ENCODE measurements at places on chromosomes 2 and 18. TPM values are rescaled to one million over a fixed set of nuclear protein-coding genes. Genes with fewer than 3 reads are reported as not detected.

DNA sequence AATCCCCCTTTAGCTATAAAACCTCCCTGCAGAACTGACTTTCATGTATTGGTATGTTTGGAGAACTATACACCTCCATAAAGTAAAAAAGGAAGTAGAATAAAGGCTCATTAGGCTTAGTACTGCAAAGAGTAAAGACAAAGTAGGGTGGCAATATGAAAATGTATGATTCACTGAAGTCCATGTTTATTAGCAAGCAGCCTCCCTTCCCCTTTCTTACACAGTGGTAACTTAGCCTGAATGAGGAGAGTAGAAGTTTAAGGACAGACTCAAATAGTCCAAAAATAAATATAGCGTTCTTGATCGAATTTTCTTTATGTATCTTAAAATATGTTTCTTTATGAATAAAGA, 1.5 kb downstream of the ZNF804A start:
- DNase-seq = no peak

DNA sequence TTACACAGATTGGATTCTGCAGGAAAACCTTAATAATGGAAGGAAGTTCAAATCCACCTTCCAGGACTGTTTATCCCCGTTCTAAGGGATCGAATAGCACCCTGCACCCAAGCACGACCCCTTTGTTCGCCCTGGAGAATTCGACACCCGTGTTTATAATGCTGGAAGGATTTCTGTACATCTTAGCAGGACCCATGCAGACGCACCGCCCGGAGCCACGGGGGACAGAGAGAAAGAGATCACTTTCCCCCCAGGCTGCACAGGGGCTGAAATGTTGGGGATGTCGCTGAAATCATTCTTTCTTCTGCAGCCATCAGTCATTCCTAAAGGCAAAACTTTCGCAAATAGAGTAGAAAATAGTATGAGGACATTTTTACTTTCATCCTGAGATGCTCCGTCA, 238.7 kb upstream of the SALL3 start:
- DNase-seq = no peak

DNA sequence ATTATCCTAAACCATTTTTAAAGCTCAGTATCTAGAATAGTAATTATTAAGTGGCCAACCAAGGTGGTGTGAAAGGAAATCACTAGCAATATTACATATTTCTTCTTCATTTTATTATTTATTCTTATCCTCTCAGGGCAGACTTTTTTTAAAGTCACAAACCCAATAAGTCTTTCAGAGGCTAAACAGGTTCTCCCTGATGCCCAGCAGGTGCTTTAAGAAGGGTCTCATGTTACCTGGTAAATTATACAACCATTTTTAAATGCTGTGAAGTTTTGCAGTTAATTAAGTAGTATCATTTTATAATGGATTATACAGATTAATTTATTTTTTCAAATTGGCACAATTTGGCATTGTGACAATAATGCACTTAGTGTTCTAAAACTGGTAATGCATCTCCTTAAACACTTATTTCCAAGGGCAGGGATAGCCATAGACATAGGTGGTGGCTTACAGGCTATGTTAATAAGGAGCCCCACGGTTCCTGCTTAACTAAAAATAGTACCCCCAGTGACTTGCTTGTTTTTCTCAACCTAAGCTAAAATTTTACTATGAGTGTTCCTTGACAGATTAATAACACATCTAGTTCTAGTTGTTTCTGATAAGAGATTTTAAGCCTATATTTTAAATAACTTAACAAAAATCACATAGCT, 67.0 kb downstream of the PMS1 start:
- DNase-seq = no peak

TFCP2L1 gene
- 0.28 TPM for total RNA-seq

DNA sequence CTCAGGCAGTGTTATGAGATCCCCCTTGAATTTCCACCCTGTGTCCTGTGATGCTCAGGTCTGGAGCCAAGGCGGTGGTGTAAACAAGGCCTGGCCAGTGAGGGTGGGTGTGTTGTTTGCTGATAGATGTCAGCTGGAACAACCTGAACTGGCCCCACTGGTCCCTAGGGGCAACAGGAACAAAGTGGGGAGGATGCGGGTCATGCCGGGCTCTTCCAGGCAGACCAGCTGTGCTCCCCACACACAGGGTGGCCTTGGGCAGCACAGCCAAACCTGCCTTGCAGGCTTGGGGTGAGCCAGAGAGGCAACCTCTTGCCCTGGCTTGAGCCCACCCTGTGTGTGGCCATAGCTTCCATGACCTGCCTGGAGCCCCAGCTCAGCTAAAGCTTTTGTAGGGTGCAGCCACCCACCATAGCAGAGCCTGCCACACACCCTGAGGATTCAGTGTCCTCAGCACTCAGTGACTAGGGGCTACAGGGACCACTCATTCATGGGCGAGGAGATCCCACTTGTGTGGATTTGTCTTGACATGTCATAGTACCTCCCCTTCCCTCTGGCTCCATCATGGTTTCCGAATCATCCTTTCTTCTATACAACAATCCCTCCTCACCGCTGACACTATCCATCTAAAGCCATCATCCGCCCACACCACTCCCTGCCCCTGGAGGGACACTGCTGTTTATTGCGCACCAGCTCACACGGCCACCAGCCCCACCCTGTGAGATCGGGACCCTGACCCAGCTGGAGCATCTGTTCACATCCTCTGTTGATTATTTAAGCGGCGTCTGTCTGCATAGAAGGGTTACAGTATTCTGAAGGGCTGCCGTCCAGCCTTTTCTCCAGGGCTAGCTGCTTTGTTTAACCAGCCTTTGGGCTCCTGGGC, 268.8 kb downstream of the CYP26B1 start:
- no peak for DNase-seq

GRCh38 chr2:53460937-53461336, 306.7 kb upstream of the CHAC2 start:
- no peak for DNase-seq

- DNase-seq = no peak
Observed at GRCh38 chr2:3079466-3079865, 298.2 kb downstream of the EIPR1 start.
